Hematopoietic multipotent progenitor cell treated with erythropoietin and hydrocortisone succinate and interleukin-3 and kit ligand, for 4 days (in vitro differentiated cells): ENCODE measurements at places on chromosomes 12 and 14.

- DNase-seq, result no peak
Measured at GRCh38 chr12:120121766-120122293, 5.3 kb upstream of the RAB35 start.

GRCh38 chr14:74960736-74961135, 5.3 kb upstream of the PGF start:
- no peak for DNase-seq

- DNase-seq, result no peak
Measured at GRCh38 chr12:92503029-92503931, 199.5 kb upstream of the PLEKHG7 start.

- DNase-seq, result no peak
Measured at GRCh38 chr14:68603533-68604360, 189.1 kb downstream of the ZFP36L1 start.

GRCh38 chr14:69363964-69364363, 34.1 kb downstream of the ERH start:
- DNase-seq, result no peak

DNA sequence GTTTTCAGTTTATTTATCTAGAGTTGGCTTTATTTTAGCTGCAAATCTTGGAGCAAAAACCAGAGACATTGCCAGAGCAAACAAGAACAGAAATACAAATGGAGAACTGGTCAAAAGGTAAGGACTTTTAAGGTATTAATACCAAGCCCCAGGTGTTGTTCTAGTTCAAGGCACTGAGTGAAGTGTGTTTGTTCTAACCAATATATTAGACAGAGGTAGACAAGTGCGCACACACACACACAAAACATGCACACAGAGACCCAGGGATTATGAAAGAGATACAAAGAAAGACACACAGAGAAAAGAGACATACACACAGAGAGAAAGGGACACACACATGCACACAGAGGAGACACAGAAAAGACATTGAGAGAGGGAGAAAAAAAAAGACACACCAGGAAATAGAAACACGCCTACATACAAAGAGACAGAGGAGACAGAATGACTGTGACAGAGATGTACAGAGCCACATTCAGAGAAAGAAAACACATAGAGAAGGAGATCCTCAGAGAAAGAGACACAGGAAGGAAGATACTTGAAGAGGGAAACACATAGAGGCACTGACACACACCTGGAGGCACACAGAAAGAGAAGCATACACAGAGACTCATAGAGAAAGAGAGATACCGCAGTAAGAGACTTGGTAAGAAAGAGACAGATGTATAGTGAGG, 50.2 kb downstream of the MIPOL1 start:
- no peak for DNase-seq
